ENCODE measurements at places on chromosomes 4 and X. TPM values are rescaled to one million over a fixed set of nuclear protein-coding genes. Genes with fewer than 3 reads are reported as not detected.

- no peak for DNase-seq
Observed at GRCh38 chrX:40736170-40736505, 796 bp upstream of the MED14 start.

GRCh38 chr4:40281099-40281498 is 54.0 kb upstream of the CHRNA9 start:
- DNase-seq: no peak

GRCh38 chrX:13581554-13581953 is 12.2 kb downstream of the EGFL6 start:
- DNase-seq: no peak

DNA sequence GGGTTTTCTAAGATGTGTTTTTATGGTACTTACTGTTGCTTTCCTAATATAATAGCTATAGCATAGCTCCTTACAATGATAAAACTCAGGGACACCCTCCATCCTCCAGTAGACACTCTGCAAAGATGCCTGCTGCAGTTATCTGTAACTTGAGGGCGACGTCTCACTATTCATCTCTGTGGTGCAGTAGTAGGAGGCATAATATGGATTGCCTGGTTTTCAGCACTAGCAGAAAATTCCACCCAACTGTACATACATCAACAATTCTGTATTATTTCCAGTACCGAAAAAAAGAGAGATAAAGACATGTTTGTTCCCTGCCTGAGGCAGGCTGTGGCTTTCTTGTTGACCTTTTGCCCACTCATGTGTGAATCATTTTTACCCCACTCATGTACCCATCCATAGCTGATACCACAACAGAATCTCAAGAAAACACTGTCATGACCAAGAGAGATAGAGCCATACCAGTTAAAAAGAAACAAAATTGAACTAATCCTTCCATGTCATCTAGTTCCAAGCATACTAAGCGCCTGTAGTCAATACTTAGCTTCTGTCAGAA is 220.1 kb downstream of the RAB28 start:
- DNase-seq: no peak

- no peak for DNase-seq
Observed at GRCh38 chr4:167032871-167033270, 201.4 kb downstream of the SPOCK3 start.

DNA sequence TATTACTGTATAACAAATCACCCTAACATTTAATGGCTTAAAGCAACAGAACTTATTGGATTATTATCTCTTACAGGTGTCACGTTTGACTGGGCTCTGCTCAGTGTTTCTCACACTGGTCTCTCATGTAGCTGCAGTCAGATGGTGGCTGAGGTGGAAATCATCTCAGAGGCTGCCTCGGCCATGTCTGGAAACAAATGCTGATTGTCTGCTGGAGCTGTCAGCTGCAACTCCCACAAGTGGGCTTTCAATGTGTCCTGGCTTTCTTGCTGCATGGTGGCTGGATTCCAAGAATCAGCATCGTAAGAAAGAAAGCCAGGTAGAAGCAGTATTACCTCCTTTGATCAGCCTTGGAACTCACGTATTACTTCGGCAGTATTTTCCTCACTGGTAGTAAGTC is 277.6 kb downstream of the SPANXN1 start:
- no peak for DNase-seq

DNA sequence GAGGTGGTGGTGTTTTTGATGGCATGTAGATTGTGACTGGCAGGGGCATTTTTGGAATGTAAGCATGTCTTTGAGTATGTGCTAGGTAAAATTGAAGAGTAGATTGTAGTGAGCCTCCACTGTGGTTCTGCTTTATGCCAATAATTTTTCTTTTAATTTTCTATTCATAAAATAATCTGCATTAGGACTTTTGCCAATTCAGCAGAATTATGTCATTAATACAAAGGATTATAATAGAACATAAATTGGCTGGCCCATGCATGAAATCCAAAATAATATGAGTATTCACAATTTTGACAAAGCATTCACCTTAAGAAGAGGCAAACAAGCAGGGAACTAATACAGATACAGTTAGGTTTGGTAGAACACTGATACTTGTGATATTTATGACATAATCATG is 14.9 kb upstream of the TMPRSS11E start:
- DNase-seq: no peak

DNA sequence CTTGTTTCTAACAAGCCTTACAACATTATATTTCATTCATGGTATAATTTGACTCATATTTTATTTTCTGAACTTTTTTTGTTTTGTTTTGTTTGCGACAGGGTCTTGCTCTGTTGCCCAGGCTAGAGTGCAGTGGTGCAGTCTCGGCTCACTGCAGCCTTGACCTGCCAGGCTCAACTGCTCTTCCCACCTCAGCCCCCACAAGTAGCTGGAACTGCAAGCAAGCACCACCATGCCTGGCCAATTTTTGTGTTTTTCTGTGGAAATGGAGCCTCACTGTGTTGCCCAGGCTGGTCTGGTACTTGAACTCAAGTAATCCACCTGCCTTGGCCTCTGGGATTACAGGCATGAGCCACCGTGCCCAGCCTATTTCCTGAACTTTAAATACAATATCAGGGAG is 42.5 kb downstream of the GRID2 start:
- no peak for DNase-seq

GRCh38 chrX:69126642-69127041 is 38.6 kb downstream of the PJA1 start:
- no peak for DNase-seq

- DNase-seq: no peak
Observed at GRCh38 chr4:53376900-53377299, 541 bp upstream of the FIP1L1 start.

DNA sequence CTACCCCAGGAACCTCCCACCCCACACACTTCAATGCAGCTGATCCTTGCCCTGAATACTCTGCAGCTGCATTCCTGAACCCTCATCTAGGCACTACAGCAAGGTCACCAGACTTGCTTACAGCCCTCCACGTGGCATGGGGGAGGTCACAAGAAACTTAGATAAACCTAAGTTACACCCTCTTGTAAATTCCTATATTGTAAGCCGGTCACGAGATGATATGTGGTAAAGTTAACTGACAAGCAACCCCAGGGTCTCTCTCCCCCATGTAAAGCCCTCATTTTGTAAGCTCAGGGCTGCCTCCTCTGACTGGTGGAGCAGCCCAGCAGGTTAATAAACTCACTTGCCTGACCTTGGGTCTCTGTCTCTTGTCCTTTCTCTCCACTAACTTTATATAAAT is 570.7 kb downstream of the PCDH7 start:
- DNase-seq: peak; percentile 1

DNA sequence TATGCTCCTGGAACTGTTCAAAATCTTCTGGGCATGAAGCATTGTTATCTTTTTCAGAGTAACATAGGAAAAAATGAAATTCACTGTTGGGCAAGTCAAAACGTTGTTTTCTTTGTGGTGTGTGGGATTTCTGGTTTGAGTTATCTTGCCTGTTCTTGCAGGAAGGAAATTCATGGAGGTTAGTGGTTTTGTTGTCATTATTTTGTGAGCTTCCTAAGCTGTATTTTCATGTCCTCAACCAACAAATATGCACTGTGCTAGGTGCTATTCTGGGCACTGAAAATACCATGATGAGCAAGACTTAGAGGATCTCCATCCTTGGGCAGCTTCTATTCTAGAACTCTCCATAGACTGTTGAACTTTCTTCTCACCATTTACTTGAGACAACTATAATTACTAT is 16.9 kb downstream of the SPINK2 start:
- no peak for DNase-seq

GRCh38 chr4:46274717-46275116 is 115.2 kb downstream of the GABRA2 start:
- DNase-seq: no peak

DNA sequence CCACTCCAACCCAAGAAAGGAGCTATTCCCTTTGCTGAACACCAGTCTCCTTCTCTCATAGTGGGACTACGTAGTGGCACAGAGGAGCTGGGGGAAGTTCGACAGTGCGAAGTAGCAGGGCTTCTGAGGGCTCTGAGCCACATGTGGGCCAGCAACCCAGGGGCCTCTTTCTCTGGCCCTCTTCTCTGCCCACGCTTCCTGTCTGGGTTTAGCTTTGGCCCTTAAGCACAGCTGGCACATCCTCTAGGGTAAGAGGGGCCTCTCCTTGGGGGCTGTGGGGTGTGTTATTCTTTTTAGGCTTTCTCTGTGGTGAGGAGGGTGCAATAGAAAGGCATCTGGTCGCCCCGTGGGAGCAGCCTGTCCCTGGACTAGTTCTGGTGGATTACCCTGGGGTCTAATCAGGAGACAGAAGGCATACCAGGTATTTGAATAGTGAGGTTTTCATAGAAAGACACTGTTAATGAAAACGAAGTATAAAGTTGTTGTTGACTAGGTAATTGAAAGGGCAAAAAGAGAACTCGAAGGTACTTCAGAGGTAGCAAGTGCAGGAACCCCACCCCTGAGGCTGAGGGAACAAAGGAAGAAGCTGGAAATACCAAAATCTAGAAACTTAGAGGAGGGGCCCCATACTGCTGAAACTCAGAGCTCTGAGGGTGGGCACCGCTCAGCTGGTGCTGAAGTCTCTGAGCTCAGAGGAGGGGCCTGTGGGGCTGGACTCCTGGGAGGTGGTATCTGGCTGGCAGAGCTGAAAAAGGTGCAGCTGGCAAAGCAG is 151.9 kb upstream of the RPS6KA3 start:
- DNase-seq: peak; percentile 27

DNA sequence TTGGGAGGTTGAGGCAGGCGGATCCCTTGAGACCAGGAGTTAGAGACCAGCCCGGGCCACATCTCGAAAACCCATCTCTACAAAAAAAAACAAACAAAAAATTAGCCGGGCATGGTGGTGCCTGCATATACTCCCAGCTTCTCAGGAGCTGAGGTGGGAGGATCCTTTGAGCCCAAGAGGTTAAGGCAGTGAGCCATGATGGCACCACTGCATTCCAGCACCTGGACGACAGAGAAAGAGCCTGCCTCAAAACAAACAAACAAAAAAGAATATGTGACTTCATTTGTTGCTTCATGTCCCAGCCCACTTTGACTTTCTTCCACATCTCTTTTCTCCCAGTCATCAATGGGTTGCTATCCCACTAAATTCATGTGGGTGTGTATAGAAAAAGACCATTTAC is 79.7 kb downstream of the BCOR start:
- DNase-seq: no peak

DNA sequence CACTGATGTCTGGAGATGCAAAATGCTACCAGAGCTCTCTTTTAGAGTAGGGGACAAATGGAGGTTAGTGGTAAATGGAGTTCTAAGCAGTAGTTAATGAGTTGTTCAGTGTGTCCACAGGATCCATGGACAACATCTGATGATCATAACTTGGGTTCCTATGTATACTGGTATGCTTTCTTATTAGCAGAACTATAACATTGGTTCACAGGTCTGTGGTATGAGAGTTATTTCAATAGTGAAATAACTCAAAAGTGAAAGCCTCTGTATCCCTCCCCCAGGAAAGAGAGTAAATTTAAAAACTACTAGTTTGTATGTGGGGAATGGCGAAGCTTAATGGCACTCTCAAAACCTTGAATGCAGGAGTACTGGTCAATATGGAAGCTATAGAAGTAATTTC is 363.5 kb upstream of the EMCN start:
- no peak for DNase-seq

GRCh38 chr4:8699063-8699385 is 106.5 kb downstream of the CPZ start:
- no peak for DNase-seq

DNA sequence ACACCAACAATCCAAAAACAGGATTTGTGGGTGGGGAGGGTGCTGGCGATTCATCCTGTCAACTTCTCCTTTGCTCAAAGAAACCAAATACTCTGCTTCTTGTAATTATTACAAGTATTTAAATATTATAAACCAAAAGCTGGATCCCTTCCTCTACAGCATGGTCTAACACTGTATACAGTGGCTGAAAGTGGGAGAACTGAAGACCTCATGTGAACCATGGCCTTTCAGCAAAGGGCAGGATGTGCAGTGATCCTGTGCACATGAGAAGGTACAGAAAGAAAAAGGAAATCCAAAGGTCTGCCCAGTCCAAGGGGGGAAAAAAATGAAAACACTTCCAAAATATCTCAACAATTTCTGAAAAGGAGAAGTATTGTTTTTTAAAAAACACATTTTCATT is 5.3 kb upstream of the CXorf38 start:
- DNase-seq: no peak

DNA sequence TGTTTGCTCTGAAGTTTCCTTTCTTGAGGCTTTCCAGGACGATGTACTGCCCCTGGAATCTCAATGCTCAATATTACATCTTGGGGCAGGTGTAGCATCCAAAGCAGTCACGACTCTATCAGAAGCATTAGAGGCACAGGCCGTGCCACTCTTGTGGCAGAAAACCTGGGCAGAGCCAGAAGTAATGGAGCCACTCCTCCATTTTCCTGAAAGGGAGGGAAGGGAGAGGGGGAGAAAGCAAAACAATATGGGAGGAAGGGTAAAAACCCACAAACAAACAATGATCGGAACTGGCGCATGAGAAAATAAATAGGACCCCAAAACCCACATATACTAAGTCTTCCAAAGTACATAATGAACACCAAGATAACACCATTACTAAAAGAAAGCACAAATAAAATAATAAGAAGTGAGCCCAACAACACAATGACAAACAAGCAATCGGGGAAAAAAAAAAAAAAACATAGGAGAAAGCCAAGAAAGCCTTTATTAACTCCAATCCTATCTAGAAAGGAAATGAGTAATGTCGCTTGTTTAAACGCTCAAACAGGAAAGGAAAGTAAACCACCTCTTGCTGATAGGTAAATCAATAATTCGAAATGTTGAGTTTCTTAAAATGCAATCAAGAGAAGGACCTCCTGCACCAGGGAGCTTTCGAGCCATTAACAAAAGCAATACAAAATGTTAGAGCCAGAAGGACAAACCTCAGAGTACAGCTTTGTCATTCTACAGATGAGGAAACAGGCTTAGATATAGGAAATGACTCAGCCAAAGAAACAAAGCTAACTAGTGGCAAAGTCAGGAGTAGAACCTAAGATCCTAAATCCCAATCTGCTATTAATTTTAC is 117.4 kb downstream of the ATRX start:
- DNase-seq: no peak

GRCh38 chrX:68416592-68416991 is 16.7 kb downstream of the OPHN1 start:
- DNase-seq: no peak

GRCh38 chr4:55488716-55489115 is 58.0 kb downstream of the CLOCK start:
- no peak for DNase-seq

- no peak for DNase-seq
Observed at GRCh38 chrX:131262738-131263679, 26.1 kb downstream of the IGSF1 start.

ALAS2 gene
- 0.94 TPM for total RNA-seq

OGT gene
- total RNA-seq: 330 TPM

PPEF1 gene
- total RNA-seq: 0.52 TPM

DOK7 gene
- total RNA-seq: 24.1 TPM

NPY2R gene
- total RNA-seq: not detected

NLGN3 gene
- 1.3 TPM for total RNA-seq

GNRHR gene
- not detected for total RNA-seq

UGT2B11 gene
- not detected for total RNA-seq

PDCL2 gene
- not detected for total RNA-seq

TCEAL5 gene
- total RNA-seq: not detected

ITIH6 gene
- not detected for total RNA-seq

GSX2 gene
- total RNA-seq: 0.58 TPM

GIMD1 gene
- total RNA-seq: not detected

TREX2 gene
- 3.3 TPM for total RNA-seq

MAGED1 gene
- 31.5 TPM for total RNA-seq

BST1 gene
- total RNA-seq: 0.32 TPM

NUP62CL gene
- total RNA-seq: 3.2 TPM

PASD1 gene
- not detected for total RNA-seq

PLXNB3 gene
- total RNA-seq: not detected
